Neural crest cell (in vitro differentiated cells): ENCODE measurements at places on chromosomes 1 and 21. TPM values are rescaled to one million over a fixed set of nuclear protein-coding genes. Genes with fewer than 3 reads are reported as not detected.

DNA sequence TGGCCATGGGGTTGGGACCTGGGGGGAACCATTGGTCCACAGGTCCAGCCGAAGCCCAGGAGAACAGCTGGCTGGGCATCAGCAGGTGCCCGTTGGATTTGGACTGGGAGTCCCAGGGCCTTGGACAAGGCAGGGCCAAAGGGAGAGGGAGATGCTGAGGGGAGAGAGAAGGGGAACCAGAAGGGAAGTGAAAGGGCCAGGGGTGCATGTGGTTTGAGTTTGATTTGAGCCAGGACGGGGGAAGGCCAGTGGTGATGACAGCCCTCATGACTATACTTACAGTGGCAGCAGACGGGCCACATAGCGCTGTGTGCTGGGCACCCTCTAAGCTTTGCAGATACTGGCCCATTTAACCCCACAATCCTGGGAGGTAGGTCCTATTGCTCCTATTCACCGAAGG lies 18.8 kb downstream of the AGRN start:
- DNase-seq = no peak

- DNase-seq = peak; percentile 10
Measured at GRCh38 chr1:217133958-217134856, 411.0 kb upstream of the ESRRG start.

The NBPF6 gene
- total RNA-seq = not detected in 2 replicates

The CD1C gene
- total RNA-seq = not detected in 2 replicates

GRCh38 chr1:30321246-30321910 lies 402.0 kb downstream of the MATN1 start:
- no peak for DNase-seq

DNA sequence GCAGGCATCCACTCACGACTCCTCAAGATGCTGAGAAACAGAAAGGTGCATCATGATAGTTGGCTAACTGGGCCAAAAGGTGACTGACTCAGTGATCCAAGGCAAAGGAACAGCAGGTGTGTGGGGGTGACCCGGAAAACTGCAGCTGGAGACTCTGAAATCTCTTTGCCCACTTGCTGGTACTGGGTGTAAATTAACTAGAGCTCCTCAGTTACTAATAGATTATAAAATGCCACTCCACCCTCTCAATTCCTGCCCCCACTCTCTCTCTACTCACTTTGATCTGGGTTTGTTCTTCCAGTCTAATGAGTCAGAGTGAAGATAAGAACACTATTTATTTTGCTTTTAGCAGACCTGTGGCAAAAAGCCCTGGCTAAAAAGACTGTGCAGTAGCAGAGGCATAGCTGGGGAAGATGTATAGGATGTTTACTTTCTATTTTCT lies 7.2 kb upstream of the PIGC start:
- DNase-seq = no peak

DNA sequence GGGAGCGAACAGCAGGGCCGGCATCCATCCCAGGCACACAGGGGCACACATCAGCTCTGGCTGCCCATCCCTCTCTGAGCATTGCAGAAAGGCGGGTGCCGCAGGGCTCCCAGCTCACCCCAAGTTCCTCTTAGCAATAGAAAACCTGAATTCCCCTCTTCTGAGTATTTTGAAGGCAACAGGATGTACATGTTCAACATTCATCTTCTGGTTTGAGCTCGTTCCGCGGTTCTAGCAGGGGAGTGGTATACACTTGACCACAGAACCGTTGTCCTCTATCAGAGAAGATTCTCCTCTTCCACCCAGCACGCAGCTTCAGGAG lies 23.6 kb downstream of the ACTA1 start:
- DNase-seq = no peak

DNA sequence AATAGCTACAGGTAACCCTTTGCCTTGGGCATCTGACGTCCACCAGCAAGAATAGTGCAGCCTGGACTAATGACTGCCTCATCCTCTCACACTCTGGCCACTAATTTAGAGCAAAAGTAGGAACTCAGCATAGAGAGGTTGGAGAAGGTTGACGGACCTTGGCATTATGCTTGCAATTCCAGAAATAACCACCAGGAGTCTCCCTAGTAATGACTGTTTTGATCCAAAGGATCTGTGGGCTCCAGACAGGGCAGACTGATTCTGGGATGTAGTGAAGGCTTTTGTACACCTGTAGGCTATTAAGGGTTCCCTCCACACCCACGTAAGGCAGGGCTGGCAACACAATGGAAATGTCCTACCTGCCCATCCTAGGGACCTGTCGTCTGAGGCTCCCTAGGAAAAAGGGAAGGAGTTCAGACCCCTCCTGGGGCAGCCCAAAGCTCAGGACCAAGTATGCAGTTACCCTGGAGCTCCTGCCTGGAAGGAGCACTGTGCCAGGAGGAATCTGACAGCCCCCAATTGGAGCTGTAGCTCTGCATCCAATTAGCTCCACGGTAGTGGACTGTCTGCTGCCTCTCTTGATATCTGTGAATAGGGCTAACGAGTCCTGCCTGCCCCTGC lies 91.0 kb upstream of the TMEM51 start:
- peak; percentile 11 for DNase-seq

DNA sequence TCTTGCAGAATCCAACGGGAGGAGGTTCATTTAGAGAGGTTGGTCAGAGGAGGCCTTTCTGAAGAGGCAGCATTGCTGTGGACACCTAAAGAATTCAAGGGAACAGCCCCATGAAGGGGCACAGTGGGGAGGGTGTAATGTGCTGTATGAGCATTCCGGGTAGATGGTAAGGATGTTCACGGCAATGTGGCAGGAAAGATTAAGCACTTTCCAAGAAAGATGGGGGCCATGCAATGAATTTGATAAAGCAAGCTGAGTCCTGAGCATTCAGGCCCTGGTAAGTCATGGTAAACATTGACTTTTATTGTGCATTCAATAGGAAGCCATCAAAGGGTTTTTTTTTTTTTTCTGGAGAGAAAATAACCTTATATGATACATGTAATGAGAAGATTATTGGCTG lies 166.6 kb downstream of the GREM2 start:
- DNase-seq = no peak
